ENCODE measurements at places on chromosomes 5 and 9.
A peak's percentile ranks its signal among the peaks of the same experiment; 100 is the strongest.

DNA sequence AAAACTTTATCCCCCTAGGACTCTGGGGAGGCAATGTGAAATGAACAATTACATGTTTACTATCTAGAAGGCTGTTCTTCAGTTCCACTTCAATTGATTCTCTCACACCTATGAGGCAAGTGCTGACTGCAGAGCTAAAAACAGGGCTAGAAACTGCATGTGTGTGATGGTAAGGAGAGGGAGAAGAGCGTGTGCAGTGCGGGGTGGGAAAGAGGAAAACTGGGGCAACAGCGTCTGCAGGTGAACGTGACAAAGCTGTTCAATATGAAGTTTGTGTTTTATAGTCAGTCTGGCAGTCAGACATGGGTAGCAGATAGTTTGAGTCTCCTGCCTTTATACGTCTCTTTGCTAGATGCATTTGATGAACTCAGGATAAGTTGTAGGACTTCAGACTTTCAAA, 6.6 kb upstream of the COMMD10 start:
- no peak for DNase-seq

DNA sequence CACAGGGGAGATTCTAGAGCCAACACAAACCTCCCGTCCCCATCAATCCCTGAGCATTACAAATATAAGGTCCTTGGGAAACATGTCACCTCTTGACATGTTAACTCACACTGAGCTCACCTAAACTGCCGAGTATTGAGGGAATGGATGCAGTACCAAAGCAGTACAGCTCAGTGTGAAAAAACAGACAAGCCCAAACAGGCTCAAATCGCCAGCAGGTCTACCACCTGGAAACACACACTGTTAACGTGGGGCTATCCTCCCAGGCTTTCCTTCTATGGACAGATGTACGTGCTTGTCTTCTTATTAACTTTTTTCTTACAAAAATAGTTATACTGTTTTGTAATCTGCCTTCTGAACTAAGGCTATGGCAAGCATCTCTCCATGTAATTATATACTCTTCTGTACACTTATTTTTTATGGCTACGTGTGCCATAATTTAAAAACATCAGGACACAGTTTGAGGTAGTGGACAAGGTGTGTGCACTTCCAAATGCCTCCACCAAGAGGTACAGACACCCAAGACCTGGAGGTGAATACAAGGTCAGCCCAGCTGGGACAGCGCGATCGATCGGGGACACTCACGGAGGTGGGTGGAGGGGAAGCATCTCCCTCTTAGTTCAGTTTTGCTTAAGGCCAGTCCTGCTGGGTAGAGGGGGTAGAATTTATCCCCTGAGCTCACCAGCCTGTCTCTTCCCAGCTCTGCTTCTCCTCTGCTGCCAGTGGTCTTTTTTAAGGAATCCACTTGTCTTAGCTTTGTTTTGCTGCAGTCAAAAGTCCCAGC, 76.5 kb downstream of the DAP start:
- DNase-seq: no peak

DNA sequence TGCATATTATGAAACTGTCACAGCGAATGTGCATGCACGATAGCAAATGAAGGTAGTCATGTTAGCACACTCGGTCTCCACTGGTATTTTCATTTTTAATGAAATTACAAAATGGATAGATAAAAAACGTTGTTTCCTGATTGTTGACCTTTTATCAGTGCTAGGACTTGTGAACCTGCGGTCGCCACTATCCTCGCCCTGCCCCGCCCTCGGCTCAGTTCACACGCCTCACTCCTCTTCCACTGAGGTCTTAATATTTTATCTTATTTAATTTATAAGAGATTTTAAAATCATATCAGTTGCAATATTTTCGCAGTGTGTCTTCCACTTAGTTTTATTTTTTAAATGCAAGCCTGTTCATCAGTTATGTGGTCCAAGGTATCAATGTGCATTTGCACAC, 382.6 kb upstream of the IRX4 start:
- no peak for DNase-seq

- DNase-seq: no peak
Observed at GRCh38 chr5:39257554-39257953, 38.2 kb upstream of the FYB1 start.

DNA sequence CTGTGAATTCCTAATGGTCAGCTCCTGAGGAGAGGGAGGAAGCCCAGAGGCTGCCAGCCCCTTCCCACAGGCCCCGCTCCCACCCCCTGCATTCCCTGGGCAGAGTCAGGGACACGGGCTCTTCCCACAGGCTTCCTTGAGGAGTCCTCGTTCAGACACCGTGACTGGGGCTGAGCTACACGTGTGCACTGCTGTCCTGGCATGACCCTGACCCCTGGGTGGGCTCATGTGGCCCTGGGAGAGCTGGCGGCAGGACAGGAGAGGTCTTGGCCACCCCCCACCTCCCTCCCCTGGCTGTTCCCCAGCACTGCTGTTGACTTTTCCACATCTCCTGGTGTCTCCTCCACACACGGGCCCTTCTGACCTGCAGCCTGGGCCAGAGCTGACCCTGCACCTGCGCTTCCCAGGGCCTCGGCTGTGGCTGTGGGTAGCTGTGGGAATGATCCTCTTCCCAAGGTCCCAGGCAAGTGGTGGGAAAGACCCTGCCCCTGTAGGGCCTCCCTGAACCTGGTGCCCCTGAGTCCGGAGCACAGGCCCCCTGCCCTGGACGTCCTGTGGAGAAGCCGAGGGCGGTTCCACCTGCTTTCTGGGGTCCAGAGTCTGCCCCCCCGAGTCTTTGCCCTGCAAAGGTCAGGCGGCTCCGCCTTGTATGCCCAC, 56.5 kb upstream of the NKD2 start:
- no peak for DNase-seq

DNA sequence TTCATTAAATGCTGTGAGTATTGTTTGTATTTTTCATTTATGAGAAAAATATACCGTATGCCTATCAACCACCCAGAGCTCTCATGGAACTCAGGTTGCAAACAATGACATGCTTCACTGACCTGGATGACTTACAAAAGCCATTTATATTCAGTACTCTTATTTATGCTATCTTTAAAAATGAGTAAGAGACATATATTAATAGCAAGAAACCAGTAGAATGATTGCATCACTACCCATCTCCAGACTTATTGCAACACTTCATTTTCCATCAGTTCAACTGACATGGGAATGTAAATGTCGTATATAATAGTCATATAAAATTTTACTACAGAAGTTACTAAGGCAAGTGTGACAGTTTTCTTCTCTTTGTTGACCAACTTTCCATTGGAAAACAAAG, 69.1 kb downstream of the OTP start:
- no peak for DNase-seq

GRCh38 chr5:151772029-151772845, 483 bp downstream of the G3BP1 start:
- peak; percentile 20 for DNase-seq

DNA sequence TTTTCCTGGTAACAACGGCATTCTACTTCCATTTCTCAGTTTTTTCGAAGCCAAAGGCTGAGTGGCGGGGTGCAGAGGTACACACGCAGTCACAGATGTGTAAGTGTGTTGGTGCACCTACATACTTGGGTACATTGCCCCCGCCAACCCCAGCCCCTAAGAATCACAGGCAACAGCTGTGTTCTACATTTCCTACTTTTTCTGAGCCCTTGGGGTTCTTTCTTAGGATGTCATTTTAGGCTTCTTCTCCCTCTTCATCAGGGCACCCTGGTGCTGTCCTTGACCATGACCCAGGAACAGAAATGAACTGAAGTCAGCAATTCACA, 104.8 kb downstream of the PAX5 start:
- DNase-seq: no peak

- no peak for DNase-seq
Observed at GRCh38 chr5:41935544-41935943, 10.5 kb downstream of the FBXO4 start.

GRCh38 chr5:38032149-38032548, 192.3 kb upstream of the GDNF start:
- no peak for DNase-seq

Measured in stimulated activated CD8-positive, alpha-beta memory T cell treated with anti-CD3 and anti-CD28 coated beads, Interleukin-15, amount 100 ng/mL, for 48 hours (primary cell).